NCI-H510A (cell line): ENCODE measurements at places on chromosomes 12 and 14.

- DNase-seq, result no peak
Measured at GRCh38 chr12:24730489-24730896, 218.4 kb downstream of the BCAT1 start.

DNA sequence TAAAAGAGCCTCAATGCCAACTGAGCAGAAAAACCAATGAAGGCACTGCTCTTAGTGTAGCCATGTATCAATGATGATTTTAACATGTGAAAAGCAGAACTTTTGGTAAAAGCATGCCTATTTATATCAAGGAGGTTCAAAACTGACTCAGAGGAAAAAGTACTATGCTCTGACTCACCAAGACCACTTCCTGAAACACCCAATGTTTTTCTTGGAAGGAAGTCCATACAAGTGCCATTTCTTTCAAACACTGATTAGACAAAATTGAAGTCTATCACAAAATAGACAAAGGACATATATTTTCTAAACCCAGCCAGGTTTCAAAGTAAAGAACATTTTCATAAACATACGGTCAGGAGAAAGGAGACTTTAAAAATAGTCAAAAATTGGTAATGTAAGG, 88.6 kb downstream of the EPS8 start:
- no peak for DNase-seq

DNA sequence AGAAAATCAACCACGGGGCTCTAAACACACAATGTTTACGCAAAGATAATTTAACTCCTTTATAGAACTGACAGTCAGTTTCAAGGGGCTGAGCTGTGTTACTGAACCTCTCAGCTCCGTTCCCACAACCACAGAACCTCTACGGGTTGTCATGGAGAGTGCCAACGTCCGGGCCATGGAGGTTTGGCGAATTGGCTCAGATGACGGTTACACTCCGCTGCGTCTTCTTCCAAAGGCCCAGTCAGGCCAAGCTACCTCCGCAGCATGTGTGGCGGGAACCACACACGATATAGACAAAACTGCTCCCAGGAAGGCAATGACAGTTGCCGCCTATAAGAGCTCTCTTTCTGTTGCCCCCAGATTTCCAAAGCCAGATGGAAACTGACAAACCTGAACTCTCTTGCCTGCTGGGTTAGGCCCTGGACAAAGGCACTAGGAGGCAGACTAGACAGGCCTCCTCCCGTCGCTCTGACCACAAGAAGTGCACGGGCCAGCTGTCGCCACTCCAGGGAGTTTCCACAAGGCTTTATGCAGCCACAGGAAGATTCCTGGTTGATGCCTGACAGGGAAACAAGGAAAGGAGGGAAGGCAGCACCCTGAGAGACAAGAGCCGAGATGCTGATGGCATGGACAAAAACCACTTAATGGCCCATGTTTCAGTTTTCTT, 30.3 kb downstream of the CCDC88C start:
- peak; percentile 50 for DNase-seq

- no peak for DNase-seq
Measured at GRCh38 chr14:96001866-96002497, 37.2 kb upstream of the C14orf132 start.

- no peak for DNase-seq
Measured at GRCh38 chr14:73477618-73478266, 13.0 kb upstream of the RIOX1 start.

DNA sequence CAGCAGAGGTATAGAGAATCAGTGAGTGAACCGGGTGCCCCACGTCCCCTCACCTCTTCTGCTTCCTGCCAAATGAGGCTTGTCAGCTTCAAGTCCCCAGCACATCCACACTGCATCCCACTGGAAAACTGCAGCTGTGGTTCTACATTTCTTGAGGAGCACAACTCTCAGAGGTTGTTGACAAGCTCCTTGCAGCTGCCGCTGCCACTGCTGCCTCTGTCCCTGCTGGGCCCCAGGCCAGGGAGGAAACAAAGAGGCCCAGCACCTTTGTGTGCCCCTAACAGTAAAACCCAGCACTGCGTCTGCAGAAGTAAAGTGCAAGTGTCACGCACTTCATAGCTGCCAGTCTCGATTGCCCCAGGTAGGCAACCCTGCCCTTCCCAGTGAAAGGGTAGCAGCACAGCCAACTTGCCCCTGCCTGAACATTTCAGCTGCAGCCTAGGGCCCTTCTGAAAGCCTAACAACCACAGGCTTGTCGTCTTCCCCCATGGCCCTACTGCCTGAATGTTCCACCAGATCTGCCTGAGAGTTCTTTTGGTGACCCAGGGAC, 1162.1 kb upstream of the USP15 start:
- no peak for DNase-seq
